ENCODE measurements at places on chromosomes 2 and 18.

DNA sequence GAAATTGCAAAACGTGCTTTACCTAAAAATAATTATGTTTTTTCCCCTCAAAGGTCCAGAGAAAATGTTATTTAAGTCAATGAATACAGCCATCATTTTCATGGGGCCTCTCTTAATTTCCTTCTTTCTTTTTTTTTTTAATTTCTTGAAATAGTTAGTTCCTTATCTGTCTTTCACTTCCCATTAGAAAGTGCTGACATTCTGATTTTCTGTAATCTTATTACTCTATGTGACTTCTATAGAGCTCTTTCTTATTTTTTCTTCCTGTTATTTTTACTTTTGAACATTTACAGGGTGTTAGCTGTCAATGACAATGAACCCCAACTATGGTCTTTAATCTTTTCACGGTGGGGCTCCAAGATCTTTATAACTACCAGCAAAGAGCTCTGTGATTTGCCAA, 30.0 kb downstream of the CTLA4 start:
- DNase-seq: no peak

DNA sequence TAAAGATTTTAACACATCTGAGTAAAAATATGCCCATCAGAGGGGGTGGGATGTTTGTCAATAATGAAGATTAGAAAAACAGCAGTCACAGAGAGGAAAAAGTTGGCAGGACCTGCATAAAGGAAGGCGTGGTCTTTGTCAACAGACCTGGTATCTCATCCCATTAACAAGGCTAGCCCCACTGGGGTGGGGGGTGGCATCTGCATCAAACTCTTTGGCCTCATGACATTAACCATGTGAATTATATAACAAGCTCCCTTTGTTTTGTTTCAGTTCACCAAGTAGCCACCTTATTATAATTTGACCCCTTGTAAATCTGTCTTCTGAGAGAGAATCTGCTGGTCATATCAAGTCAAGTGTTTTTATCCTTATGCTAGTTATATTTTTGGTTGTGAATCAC, 28.8 kb downstream of the NEMP2 start:
- no peak for DNase-seq

DNA sequence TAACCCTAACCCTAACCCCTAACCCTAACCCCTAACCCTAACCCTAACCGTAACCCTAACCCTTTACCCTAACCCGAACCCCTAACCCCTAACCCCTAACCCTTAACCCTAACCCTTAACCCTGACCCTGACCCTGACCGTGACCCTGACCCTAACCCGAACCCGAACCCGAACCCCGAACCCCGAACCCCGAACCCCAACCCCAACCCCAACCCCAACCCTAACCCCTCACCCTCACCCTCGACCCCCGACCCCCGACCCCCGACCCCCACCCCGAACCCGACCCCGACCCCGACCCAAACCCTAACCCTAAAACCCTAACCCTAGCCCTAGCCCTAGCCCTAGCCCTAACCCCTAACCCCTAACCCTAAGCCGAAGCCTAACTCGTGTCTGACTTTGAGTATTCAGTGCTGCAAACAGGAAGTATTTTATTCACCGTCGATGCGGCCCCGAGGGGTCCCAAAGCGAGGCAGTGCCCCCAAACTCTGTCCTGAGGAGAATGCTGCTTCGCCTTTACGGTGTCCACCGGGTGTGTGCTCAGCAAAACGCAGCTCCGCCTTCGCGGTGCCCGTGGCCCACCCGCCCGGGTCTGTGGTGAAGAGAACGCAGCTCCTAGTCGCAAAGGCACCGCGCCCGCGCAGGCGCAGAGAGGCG, 36.0 kb downstream of the FAM110C start:
- peak; percentile 10 for DNase-seq

DNA sequence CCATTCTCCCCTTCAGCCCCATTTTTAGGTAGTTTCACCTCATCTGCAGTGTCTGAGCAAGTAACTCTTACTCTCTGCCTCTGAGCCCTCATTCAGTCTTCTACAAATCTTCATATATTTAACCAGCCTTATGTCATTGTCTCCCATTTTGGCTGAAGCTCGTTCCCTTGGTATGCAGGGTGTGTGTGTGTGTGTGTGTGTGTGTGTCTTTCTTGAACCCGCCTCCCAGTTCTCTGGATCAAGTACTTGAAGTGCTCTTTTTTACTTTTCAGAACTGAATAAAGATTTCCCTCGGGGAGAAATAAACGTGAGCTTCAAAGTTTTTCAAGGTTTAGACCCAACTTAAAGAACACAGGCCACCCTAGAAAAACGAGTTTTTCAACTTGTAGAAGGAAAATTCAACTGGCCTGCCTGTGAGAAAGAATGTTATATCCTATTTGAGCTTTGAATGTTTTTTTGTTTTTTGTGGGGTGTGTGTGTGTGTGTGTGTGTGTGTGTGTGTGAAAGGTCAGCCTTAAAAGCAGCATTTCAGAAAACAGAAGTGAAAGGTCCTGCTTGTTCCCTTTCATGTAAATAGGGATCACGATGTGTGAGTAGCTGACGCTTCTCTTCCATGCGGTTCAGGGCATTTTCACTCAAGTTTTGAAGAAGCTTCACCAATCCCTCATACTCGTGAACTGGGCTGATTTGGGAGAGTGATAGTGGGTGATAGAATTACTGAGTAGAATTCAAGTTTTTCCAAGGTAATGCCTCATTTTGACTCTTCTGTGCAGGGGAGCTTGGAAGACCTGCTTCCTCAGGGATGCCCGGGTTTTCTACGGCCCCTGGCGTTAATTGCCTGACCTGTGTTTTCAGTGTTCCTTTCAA, 50.6 kb upstream of the EML6 start:
- no peak for DNase-seq

GRCh38 chr2:209471037-209471436, 47.2 kb downstream of the MAP2 start:
- DNase-seq: no peak

DNA sequence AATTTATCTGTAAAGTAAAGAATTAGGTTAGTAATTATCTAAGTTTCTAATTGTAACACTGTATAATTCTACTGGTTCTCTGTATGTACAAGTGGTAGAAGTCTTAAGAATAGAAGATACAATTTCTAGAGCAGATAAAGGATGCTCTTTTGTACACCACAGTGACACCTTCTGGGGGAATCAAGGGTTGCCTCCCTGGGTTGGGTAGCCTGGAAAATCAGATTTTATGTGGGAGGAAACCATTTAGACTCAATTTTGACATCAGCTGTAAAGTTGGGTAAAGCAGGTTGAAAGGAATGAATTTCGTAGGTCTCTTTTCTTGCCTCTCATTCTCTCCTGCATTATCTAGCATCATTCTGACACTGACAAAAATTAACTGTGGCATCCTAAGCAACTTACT, 354.8 kb downstream of the DCC start:
- peak; percentile 7 for DNase-seq
